ENCODE measurements at places on chromosomes 13 and 19. TPM values are rescaled to one million over a fixed set of nuclear protein-coding genes. Genes with fewer than 3 reads are reported as not detected.

The PRTN3 gene
- total RNA-seq = not detected

The DAND5 gene
- not detected for total RNA-seq

The GDF15 gene
- 210 TPM for total RNA-seq

DNA sequence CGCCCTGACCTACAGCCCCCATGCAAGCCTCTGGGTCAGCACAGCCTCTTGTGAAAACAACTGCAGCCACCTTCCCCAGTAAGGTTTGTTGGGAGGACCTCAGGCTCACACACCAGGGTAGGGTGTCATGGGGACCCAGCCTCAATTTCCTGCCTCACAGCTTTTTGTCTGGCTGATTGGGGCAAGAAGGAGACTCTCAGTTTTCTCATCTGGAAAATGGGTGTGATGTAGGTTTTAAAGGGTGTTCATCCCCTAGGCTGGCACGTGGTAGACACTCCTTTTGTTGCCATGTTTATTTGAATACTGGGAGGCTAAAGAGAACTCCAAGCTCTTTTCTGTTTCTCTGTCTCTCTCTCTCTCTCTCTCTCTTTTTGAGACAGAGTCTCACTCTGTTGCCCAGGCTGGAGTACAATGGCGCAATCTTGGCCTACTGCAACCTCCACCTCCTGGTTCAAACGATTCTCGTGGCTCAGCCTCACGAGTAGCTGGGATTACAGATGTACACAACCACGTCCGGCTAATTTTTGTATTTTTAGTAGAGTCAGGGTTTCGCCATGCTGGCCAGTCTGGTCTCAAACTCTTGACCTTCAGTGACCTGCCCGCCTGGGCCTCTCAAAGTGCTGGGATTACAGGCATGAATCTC lies 18.2 kb upstream of the PLAUR start:
- H3K27ac ChIP-seq = no peak overlapping the region
- H3K27me3 ChIP-seq = no peaks in the 10 kb centered on the region
- H3K4me3 ChIP-seq = no peak overlapping the region
- H3K4me1 ChIP-seq = no peaks in the 10 kb centered on the region
- H3K36me3 ChIP-seq = no peaks in the 10 kb centered on the region

DNA sequence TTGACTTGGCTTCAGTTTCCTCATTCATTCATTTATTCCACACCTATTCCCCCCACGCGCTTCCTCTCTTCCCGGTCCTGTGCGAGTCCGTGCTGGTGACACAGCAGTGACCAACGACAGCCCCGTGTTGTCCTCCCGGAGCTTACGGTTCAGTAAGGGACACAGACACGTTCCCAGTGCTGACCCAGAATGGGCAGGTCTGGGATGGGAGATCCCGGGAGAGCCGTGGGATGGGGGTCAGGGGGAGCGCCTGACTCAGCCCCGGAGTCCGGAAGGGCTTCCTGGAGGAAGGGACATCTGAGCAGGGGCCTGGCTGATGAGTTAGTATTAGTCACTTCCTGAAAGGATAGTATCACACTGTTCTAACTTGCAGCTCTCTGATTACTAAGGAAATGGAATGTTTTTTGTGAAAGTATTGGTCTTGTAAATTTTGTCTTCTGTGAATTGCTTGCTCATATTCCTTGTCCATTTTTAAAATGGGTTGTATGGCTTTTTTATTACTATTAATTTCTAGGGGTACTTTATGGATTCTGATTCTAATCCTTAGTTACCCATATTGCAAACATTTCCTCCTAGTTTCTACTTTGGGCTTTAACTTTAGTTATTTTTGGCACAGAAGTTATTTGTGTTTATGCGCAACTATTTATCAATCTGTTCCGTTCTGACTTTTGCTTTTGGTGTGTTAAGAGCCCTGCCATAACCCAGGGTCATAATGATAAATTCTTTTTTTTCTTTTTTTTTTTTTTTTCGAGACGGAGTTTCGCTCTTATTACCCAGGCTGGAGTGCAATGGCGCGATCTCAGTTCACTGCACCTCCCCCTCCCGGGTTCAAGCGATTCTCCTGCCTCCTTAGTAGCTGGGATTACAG lies 708 bp upstream of the ERCC1 start:
- peak overlapping the region; percentile 98 for H3K27ac ChIP-seq
- peaks cover 5% of the 10 kb centered on the region for H3K36me3 ChIP-seq
- H3K27me3 ChIP-seq = no peaks in the 10 kb centered on the region
- peak; percentile 92 for DNase-seq
- H3K4me3 ChIP-seq = peak overlapping the region; percentile 66
- H3K4me1 ChIP-seq = peaks cover 27% of the 10 kb centered on the region

GRCh38 chr19:6724631-6725492 lies 4.4 kb upstream of the C3 start:
- H3K4me1 ChIP-seq = no peaks in the 10 kb centered on the region
- no peak overlapping the region for H3K4me3 ChIP-seq
- DNase-seq = no peak
- no peaks in the 10 kb centered on the region for H3K36me3 ChIP-seq
- no peak overlapping the region for H3K27ac ChIP-seq

DNA sequence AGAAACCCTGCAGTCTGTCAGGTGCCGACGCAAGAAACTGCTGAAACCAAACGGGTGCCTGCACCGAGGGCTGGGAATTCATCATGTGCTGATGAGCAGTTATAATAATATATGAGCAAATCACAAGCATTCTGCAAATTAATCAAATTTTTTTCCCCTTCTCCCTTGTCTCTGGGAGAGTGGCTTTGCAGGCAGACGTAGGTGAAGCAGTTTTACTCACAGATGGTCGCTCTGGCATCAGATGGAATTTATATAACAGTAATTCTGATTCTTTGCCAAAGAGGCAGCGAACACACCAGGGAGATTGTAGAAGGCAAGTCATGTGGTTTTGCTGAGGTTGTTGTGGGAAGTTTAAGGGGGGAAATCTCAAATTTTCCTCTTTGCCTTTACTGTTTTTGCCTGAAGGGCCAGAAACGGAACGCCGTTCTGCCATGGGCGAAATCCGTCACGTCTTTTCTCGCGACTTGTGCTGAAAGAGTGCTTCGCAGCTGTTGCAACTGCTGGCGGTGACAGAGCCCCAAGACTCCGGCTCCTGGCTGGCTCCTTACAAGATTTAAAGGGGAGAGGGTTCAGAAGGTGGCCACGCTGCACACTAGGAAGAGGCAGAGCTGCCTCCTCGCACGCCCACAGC lies 320.1 kb downstream of the ZNF536 start:
- peaks cover 11% of the 10 kb centered on the region for H3K27me3 ChIP-seq
- peak; percentile 16 for DNase-seq
- no peak overlapping the region for H3K27ac ChIP-seq
- peak overlapping the region; percentile 37 for H3K4me3 ChIP-seq
- H3K36me3 ChIP-seq = no peaks in the 10 kb centered on the region
- no peaks in the 10 kb centered on the region for H3K4me1 ChIP-seq

DNA sequence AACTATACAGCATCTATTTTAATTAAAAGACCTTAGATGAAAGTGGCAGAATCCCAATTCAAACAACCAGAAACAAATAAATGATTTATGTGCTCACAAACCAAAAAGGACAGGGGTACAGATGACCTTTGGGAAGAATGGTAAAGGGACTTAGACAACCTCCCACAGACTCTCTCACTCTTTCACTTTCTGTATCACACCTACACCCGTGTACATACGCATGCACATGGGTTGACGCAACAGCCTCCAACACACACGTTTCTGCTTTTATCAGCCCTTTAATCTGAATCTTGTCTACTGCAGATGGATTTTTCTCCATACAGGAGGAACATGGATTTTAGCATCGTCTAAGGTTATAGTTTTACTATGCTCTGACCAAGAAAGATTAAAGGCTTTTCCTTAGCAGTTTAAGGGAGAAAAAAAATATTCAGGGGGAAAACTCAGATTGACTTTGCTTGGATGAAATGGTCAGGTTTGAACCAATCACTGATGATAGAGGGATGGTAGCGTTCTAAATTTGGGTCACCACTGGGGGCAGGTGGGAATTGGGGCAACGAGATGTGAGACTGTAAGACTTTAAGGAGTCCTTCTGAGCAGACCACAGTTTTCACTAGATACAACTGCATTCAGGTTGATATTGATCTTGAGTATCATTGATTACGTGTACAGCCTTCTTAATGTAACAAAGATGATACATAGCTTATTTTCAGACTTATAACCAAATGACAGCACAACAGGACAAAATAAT lies 166.1 kb downstream of the ITGBL1 start:
- no peak for DNase-seq
- H3K27ac ChIP-seq = no peak overlapping the region
- H3K36me3 ChIP-seq = no peaks in the 10 kb centered on the region
- H3K4me3 ChIP-seq = no peak overlapping the region
- peaks cover 2% of the 10 kb centered on the region for H3K4me1 ChIP-seq

DNA sequence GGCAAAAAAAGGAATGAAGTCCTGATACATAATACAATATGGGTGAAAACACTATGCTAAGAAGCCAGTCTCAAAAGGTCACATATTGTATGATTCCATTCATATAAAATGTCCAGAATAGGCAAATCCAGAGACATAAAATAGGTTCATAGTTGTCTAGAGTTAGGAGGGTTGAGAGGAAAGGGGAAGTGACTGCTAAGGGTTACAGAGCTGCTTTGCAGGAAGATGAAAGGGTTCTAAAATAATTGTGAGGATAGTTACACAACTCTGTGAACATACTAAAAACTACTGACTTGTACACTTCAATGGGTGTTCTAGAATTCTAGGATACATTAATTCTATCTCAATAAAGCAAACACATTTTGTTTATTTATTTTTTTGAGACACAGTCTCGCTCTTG lies 25.7 kb downstream of the CAB39L start:
- H3K27me3 ChIP-seq = no peaks in the 10 kb centered on the region
- H3K27ac ChIP-seq = no peak overlapping the region
- H3K4me1 ChIP-seq = no peaks in the 10 kb centered on the region
- DNase-seq = no peak
- no peaks in the 10 kb centered on the region for H3K36me3 ChIP-seq
- H3K4me3 ChIP-seq = no peak overlapping the region

- DNase-seq = no peak
- H3K27ac ChIP-seq = no peak overlapping the region
- H3K36me3 ChIP-seq = no peaks in the 10 kb centered on the region
- no peaks in the 10 kb centered on the region for H3K27me3 ChIP-seq
- no peak overlapping the region for H3K4me3 ChIP-seq
- H3K4me1 ChIP-seq = no peaks in the 10 kb centered on the region
Measured at GRCh38 chr13:77584106-77584505, 48.6 kb downstream of the SCEL start.

DNA sequence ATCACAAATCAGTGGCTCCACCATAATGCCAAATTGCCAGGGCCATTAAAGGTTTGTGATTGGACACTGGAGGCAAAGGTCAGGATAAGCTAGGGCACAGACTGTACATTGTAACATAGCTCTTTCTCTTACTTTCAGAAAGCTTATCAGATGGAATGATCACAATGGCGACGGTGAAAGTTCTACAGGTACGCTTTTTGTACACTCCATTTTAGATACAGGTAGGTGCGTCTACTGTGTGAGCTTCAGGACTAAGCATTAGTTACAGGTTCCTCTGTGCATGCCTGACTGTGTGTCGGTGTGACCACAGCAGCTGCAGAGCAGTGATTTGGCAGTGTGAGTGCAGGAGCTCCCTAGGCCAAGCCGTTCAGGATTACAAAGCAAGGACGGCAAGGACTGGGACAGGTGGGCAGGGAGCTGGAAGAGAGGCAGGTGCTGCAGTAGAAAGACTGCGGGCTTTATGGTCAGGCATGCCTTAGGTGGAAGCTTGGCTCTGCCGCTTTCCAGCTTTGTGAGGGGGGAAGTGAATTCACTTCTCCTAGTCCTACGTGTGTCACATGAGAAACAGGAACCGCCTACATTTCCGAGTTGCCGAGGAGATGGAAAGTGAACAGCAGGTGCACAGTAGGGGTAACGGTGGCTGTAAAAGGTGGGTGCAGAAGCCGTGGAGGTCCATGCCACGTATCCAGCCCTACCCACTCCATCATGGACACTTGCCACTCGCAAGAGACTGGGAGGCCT lies 49.6 kb downstream of the MRPL57 start:
- H3K36me3 ChIP-seq = no peaks in the 10 kb centered on the region
- H3K4me3 ChIP-seq = no peak overlapping the region
- no peak overlapping the region for H3K27ac ChIP-seq
- H3K4me1 ChIP-seq = no peaks in the 10 kb centered on the region

GRCh38 chr13:43240278-43240677 lies 216.9 kb downstream of the DNAJC15 start:
- no peak overlapping the region for H3K27ac ChIP-seq
- no peak for DNase-seq
- no peaks in the 10 kb centered on the region for H3K27me3 ChIP-seq
- H3K4me3 ChIP-seq = no peak overlapping the region
- H3K4me1 ChIP-seq = peaks cover 8% of the 10 kb centered on the region

DNA sequence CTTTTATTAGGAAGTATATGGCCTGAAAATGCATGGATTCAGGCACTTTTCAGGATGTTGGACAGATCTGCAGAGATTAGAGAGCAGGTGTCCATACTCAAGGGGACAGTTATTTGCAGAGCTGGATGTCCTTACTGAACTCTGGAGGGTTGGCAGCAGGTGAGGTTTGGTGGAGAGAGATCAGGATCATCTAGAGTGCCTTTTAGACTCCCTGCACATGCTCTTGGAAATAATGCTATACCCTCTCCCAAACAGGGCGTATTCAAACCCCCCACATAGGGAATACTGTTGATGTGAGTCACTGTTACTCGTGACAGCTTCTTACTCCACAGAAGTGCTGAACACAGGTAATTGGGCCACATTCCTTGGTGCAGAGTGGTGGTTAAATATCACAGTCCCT lies 725.7 kb upstream of the SGCG start:
- no peak for DNase-seq
- no peak overlapping the region for H3K27ac ChIP-seq
- no peaks in the 10 kb centered on the region for H3K4me1 ChIP-seq
- no peaks in the 10 kb centered on the region for H3K27me3 ChIP-seq
- no peak overlapping the region for H3K4me3 ChIP-seq

GRCh38 chr19:4267901-4268815 lies 10.9 kb upstream of the SHD start:
- no peaks in the 10 kb centered on the region for H3K4me1 ChIP-seq
- no peak for DNase-seq
- H3K27me3 ChIP-seq = no peaks in the 10 kb centered on the region
- H3K36me3 ChIP-seq = peaks cover 4% of the 10 kb centered on the region
- H3K27ac ChIP-seq = no peak overlapping the region

- H3K27me3 ChIP-seq = no peaks in the 10 kb centered on the region
- no peak overlapping the region for H3K4me3 ChIP-seq
- peaks cover 11% of the 10 kb centered on the region for H3K36me3 ChIP-seq
Measured at GRCh38 chr13:114077933-114078325, 54.5 kb downstream of the RASA3 start.

DNA sequence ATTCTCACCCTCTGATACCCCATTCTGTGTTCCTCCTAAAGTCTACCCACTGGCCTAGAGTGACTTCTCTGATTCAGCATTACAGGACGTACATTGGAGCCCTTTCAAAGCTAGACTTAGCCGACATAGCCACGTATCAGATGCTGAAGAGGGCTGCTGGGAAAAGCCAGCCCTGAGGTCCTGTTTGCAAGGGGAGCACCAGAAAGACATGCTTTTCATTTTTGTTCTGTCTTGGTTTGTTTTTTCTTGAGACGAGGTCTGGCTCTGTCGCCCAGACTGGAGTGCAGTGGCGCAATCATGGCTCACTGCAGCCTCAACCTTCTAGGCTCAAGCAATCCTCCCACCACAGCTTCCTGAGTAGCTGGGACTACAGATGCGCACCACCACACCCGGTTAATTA lies 6.3 kb upstream of the ZSWIM4 start:
- H3K36me3 ChIP-seq = no peaks in the 10 kb centered on the region
- peaks cover 22% of the 10 kb centered on the region for H3K4me1 ChIP-seq
- H3K27me3 ChIP-seq = no peaks in the 10 kb centered on the region
